ENCODE measurements at places on chromosomes 6 and 20.

DNA sequence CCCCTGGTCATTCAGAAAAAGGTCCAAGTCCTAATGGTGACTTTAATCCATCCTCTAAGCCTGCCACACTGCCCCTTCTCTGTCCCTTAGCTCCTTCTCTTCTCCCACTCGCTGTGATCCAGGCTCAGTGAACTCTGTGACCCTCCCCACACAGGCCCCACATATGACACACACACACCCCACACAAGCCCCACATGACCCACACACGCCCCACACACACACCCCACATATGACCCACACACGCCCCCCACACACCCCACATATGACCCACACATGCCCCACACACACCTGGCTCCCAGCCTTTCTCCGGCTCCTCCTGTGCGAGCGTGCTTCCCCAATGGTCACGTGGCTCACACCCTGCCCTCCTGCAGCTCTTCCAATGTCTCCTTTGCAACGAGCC is 528.4 kb upstream of the AGPAT4 start:
- no peak for DNase-seq

DNA sequence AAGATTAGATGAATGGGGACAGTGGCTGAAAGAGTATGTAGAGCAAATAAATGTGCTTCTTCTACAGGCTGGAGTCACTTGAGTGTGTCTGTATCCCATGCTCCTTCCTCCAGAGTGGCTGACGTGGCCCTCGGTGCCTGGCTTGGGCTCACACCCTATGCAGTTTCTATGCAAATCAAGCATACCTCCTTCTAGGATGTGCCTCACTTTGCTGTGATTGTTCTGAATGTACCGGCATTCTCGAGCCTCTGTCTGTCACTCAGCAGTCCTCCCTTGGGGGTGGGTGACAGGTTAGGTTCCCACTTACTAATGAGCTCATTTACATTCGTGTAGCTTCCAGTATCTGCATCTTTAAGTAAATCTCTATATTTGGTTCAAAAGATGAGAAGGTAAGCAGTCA is 55.1 kb upstream of the HDDC2 start:
- DNase-seq: no peak

- no peak for DNase-seq
Measured at GRCh38 chr6:43627008-43627825, 1.8 kb downstream of the GTPBP2 start.

DNA sequence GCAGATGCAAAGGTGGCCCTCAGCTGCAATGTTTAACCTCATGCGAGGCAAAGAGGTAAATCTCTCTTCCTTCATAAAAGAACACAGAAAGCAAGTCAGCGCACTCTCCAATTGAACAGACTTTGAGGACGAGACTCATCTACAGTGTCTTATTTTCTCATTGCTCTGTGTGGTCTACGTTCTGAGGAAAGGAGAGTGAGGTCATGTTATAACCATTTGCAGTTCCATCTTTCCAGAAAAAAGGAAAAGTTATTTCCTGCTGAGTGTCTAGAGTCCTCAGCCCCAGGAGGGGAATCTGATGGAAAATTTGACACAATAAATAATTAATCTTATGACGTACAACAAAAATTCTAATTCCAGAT is 35.6 kb upstream of the THBS2 start:
- no peak for DNase-seq

GRCh38 chr6:20013066-20013861 is 176.1 kb downstream of the ID4 start:
- DNase-seq: no peak

GRCh38 chr6:168554472-168554871 is 113.5 kb downstream of the SMOC2 start:
- DNase-seq: no peak

DNA sequence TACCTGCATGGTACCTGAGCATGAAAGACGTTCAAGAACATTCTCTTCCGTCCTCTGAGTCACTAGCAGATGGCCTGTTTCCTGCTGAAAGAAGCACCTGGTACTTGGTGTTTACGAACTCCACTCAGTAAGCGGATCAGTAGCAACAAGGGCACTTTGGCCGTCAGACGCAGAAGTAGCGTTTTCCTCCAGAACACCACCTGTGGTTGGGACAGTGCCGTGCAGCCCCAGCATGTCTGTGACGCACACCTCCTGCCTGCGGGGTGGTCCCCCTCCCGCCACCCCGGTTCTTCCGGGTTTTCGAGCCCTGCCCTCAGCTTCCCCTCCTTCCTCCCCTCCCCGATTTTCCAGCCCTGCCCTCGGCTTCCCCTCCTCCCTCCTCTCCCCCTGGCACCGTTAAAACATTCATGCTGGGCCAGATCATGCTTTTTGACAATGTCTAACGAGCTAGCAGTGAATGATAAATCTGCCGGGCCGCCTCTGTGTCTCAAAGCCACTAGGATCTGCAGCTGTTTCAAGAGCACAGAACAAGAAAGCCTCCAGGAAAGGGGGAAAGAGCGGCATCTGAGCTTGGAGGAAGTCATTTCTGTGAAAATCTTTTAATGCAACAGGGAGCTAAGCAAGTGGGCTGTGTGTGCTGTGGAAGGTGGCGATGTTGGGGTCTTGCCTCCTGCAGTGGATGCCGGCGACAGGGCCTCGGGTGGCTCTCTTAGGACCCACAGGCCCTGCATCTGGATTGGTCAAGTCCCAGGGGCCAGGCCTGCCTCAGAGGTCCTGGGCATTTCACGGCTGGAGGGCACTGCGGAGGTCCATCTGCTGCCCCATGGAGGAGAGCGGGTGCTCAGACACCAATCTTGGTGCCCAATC is 207.9 kb downstream of the ERMARD start:
- DNase-seq: no peak

- DNase-seq: no peak
Measured at GRCh38 chr20:34768096-34768495, 57.4 kb downstream of the NCOA6 start.

- DNase-seq: no peak
Measured at GRCh38 chr6:4472969-4473642, 303.1 kb upstream of the CDYL start.

Measured in stimulated activated CD4-positive, alpha-beta T cell treated with anti-CD3 and anti-CD28 coated beads, Interleukin-12 subunit alpha, Interleukin-12 subunit beta, amount 100 ng/mL, for 24 hours (primary cell).